ENCODE measurements at places on chromosomes 16 and 17.

DNA sequence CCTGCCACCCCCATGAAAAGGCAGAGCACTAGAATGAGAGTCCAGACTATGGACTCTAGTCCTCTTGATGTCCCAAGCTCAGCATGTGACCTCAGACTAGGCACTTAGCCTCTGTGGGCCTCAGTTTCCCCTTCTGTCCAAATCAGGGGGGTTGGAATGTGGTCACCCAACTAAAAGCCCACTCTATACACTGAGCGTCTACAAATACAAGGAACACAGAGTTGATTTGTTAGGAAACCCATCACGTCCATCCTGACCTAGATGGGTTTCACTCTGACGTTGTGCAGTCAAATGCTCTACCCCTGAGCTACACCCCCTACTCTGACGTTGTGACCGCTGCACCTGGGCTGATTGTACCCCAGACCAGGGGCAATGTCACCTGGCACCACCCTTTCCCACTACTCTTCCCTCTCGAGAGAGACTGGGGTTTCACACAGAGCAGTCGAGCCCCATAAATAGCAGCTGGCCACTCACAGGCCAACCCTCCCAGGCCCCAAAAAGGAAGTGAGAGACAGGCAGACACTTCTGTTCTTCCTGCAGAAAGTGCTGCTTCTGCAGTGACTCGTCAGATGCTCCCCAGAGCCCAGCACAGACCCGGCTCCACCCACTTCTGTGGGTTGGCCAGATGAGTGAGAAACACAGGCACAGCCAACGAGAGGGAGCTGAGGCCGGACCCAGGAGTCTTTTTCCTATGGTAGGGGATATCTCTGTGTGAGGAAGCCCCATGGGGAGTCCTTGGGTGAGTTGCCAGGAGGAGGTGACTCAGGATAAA lies 16.1 kb upstream of the TNFRSF13B start:
- peak; percentile 33 for DNase-seq
- peaks cover 42% of the 10 kb centered on the region for H3K4me1 ChIP-seq
- no peaks in the 10 kb centered on the region for H3K27me3 ChIP-seq
- peak overlapping the region; percentile 67 for H3K4me3 ChIP-seq

DNA sequence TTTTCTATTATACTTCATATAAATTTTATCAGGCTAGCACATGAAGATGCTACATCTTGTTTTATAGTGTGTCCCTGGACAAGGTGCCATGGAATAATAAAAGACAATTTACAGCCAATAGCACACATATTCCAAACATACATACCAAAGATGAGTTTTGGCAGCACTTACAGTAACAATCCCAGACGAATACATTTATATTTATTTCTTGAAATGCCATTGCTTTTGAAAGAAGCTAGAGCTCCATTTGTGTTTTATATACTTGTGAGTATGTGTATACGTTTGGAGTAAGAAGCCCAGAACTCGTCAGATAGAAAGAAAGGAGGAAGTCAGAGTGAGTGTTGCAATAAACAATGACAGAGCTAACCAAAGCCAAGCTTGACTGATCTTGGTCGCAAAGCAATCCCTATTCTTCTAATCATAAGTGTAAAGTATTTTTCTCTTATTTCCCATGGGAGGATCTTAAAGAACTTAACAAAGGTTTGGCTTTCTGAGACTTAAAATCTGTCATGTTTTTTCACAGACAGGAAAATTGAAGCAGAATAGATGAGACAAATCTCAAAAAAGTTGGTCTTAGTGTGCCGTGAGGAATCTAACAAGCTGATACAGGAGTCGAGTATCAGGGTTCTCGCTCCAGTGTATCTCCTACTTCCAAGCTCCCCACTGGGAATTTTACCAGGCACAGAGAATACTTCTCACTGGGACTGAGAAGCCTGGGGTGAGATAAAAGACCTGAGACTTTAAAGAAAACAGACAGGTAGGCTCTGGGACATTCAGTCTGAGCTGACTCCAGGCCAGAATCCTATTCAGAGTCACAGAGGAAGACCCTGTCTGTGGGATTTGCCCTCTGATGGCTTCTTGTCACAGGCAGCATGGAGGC lies 175.4 kb downstream of the AATF start:
- DNase-seq: no peak
- peaks cover 14% of the 10 kb centered on the region for H3K36me3 ChIP-seq
- no peaks in the 10 kb centered on the region for H3K27me3 ChIP-seq
- no peak overlapping the region for H3K4me3 ChIP-seq

DNA sequence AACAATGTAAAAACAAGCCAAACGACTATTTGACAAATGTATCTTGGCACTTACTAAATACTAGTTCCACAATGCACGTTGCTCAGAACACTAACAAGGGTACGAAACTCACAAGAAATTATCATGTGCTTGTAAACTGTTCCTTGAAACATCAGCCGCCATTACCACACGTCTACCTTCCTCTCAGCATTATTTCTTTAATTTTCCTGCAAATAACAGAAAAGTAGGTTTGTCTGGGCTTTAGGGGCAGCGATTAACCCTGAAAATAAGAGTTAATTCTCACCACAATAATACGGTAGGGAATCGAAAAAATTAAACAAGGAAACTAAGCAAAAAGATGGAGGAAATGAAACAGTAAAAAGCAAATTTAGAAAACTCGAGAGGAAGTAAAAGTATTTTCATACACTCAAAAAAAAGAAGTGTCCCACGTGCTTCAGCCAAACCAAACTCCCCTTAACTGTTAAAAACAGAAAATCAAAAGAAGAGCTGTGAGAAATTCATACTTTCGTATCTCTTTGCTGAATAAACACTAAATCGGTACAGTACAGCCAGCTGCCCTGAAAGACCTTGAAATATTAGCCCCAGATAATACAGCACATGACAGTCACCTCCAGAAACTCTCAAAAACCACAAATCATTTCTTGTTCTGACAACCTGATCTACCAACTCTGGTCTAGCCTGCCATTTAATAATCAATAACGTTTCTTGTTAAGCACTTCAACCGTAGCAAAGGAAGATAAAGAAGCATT lies 1.2 kb downstream of the ARHGAP17 start:
- peak overlapping the region; percentile 94 for H3K27ac ChIP-seq
- no peak for DNase-seq
- peaks cover 18% of the 10 kb centered on the region for H3K36me3 ChIP-seq
- H3K27me3 ChIP-seq: no peaks in the 10 kb centered on the region

DNA sequence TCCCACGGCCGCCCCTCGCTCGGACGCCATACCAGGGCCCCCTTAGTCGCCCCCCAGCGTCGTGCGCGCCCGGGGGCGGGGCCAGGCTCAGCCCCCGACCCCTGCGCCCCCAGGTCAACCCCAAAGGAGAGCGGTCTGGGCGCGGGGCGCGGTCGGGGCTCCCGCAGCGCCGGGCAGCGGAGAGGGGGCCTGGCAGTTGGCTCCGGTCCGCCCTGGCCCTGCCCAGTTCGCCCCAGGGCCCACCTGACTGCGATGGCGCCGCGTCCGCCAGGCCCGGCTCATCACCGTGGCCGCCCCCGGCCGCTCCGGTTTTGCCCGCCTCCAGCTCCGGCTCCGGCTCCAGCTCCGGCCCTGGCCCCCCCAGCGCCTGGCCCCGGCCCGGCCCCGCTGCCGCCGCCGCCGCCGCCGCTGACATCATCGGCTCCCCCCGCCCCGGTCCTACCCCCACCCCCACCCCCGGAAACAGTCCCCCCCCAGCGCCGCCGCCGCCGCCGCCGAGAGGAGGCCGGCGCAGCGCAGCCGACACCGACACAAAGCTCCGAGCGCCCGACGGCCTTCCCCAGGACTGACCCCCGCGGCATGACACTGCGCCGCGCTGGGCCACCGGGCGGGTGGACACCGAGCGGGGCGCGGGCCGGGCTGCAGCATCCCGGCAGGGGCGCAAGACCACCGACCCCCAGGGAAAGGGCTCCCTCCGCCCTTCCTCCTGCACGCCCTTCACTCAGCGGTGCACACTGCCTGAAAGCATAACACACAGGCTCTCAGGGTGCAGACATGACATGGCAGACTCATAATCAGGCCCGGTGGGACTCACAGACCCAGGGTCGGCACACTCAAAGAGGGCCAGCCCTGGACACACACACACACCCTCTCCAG lies at the start of gene ZBTB4:
ZBTB4 (minus strand) TSS at position 419 of the 876 bp plus-strand sequence. CDS start 12,830 bp downstream, outside the sequence.
- H3K4me3 ChIP-seq: peak within 1 kb of the TSS; percentile 92
- peak within 1 kb of the TSS; percentile 92 for H3K27ac ChIP-seq
- H3K27me3 ChIP-seq: no peaks in the 10 kb centered on the region
- peak; percentile 50 for DNase-seq
- H3K4me1 ChIP-seq: peaks cover 69% of the 10 kb centered on the region

- H3K4me1 ChIP-seq: peaks cover 81% of the 10 kb centered on the region
- no peak overlapping the region for H3K4me3 ChIP-seq
- no peaks in the 10 kb centered on the region for H3K27me3 ChIP-seq
- no peak for DNase-seq
Measured at GRCh38 chr17:67503184-67503583, 126.1 kb downstream of the PITPNC1 start.

GRCh38 chr17:34393401-34393800 lies 30.4 kb upstream of the CCL1 start:
- H3K36me3 ChIP-seq: peaks cover 1% of the 10 kb centered on the region
- H3K27ac ChIP-seq: no peak overlapping the region
- H3K27me3 ChIP-seq: peaks cover 13% of the 10 kb centered on the region
- peaks cover 6% of the 10 kb centered on the region for H3K4me1 ChIP-seq

DNA sequence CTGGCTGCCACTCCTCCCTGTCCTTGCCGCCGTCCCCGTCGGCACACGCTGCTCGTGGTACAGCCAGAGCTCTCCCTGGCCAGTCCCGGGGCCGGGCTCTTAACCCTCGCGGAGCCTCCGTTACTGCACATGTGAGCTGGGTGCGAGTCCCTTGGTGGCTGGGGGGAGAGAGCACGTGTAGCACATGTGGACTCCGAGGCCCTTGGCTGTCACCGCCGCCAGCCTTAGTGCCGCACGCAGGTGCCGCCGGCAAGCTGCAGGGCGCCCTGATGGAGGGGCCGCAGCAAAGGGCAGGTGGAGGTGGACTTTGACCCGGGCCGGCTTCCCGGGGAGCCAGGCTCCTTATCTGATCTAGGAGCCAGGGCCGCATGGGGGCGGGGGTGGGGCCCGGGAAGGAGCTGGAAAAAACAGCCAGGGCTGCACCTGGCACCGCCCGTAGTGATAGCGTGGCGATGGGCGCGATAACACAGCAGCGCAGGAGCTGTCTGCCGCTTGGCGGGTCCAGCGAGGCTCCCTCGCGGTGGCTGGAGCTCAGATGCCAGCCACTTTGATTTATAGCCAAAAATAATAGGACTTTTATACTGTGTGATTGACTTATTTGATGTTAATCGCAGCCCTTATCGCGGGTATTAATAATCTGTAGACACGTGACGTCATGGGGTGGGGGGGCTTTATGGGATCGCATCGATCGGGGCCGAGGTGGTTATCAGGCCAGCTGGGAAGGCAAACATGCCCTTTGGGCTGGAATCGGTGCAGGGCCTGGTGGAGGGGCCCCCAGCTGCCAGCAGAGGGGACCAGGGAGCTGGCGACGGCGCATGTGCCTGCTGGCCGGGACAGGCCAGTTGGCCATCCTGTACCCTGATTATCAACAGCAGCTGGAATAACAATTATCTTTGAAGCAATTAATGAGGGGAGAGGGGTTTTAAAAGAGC lies 35.1 kb downstream of the ZFPM1 start:
- no peaks in the 10 kb centered on the region for H3K27me3 ChIP-seq
- H3K4me3 ChIP-seq: no peak overlapping the region
- peaks cover 13% of the 10 kb centered on the region for H3K4me1 ChIP-seq
- H3K27ac ChIP-seq: peak overlapping the region; percentile 46
- peaks cover 25% of the 10 kb centered on the region for H3K36me3 ChIP-seq

- no peak for DNase-seq
- no peaks in the 10 kb centered on the region for H3K27me3 ChIP-seq
- H3K4me1 ChIP-seq: peaks cover 26% of the 10 kb centered on the region
- no peak overlapping the region for H3K4me3 ChIP-seq
Measured at GRCh38 chr17:3025421-3026124, 37.8 kb downstream of the OR1D5 start.

DNA sequence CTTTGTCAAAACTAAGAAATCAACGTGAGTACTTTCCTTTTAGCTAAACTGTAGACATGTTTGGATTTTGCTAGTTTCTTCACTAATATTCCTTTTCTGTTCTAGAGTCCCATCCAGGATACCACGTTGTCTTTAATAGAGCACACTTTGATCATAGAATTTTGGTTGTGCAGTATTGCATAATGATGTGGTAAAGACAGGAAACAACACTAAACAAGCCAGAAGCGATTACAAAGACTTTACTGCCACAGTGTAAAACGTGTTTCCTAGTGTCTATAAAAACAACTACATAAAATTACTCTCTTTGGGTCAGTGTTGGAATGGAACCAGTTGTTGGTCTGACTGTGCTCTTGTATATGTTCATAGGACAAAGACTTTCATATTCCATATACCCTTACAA lies 19.3 kb downstream of the SHISA9 start:
- no peak overlapping the region for H3K27ac ChIP-seq
- DNase-seq: no peak
- H3K4me3 ChIP-seq: no peak overlapping the region
- no peaks in the 10 kb centered on the region for H3K36me3 ChIP-seq
- H3K4me1 ChIP-seq: no peaks in the 10 kb centered on the region

DNA sequence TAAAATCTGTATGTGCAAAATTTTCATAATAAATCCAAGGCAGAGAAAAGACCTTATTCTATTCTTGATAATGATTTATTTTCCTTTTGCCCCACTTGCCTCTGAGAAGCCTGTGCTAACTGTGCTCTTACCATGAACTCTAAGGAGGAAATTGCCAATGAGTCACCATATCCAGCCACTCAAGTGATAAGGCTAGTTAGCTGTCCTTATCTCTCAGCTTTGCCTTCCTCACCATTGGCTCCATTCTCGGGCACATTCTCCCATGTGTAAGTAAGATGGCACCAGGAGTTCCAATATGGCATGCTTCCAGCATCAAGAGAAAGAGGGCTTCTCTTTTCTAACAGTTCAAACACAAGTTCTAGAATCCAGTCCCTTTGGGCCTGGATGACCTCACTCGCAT lies 142.4 kb downstream of the TOX3 start:
- H3K27ac ChIP-seq: no peak overlapping the region
- DNase-seq: no peak
- H3K4me1 ChIP-seq: no peaks in the 10 kb centered on the region
- H3K36me3 ChIP-seq: no peaks in the 10 kb centered on the region

- peaks cover 53% of the 10 kb centered on the region for H3K4me1 ChIP-seq
- DNase-seq: no peak
- H3K27me3 ChIP-seq: no peaks in the 10 kb centered on the region
- H3K36me3 ChIP-seq: no peaks in the 10 kb centered on the region
Measured at GRCh38 chr17:2952174-2952845, 111.1 kb downstream of the OR1D5 start.

DNA sequence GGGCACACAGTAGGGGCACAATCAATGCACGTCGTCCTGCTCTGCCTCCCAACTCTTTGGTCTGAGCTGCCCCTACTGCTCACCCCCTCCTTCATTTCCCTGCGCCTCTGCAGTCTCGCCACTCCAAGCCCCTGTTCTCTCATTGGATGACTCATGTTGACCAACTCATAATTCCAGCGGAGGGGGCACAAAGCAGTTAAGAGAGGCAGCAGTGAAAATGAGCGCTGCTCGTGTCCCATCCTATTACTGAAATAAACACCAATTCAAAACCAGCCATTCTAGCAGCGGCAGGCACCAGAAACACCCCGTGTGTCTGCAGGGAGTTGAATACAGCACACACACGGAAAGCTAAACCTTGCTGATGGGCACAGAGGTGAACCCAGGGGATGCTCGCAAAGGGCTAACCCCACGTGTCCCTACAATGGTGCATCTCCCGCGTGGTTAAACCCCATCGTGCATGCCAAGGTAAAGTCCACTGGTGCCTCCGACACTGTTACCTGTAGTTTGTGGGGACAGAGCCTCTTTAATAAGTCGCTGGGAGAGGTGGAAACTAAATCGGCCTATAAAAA lies 310.4 kb downstream of the XYLT1 start:
- H3K4me1 ChIP-seq: peaks cover 5% of the 10 kb centered on the region
- DNase-seq: no peak
- no peak overlapping the region for H3K4me3 ChIP-seq
- peaks cover 4% of the 10 kb centered on the region for H3K36me3 ChIP-seq
